ENCODE measurements at places on chromosomes 6 and 20.

DNA sequence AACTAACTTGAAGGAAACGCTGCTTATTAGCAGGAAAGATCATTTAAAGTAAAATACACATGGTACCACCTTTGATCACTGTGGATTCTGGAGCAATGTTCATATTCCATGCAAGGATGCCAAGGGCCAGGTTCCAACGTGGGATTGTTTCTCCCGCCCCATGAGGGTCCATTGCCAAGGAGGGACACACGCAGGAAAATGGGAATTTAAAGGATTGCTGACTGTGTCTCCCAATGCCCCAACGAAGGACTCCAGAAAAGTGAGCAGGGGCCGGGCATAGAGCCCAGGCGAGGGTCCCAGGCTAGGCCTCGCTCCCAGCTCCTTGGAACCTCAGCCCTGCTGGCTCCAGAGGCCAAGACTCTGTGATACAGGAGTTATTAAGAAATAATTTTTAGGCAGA is 111.2 kb downstream of the DACT2 start:
- DNase-seq = no peak

DNA sequence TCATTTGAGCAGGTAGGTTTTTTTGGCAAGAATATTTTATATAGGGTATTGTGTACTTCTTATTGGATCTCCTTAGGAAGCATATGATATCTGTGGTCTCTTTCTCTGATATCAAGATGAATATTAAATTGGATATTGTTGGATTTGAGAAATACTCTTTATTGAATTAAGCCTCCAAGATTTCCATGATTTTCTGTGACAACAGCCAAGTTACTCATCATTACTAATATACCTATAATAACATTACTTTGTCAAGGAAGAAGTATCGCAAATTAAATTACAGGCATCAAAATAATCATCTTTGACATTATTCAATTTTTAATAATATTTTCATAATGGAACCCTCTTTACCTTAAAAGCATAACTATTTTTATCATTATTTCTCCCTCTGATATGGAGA is 86.5 kb downstream of the TMEM200A start:
- DNase-seq = no peak

GRCh38 chr6:85754894-85755293 is 112.2 kb upstream of the SYNCRIP start:
- DNase-seq = no peak

DNA sequence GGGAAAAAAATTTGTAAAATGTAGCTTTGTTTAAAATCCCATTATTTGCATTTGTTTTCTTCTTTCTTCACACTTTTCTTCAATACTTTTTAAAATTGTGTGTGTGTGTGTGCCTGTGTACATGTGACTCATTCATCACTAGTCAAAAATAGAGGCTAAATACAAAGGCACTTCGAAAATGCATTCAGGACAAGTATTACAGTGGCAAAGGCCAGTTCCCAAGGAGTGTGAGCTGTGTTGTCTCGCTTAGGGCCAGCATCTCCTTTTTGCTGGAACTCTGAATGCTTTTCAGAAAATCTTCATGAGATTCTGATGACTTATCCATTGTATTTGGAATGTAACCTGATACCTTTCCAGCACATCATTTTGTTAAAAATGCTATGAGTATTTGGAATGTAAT is 288.5 kb upstream of the CNR1 start:
- no peak for DNase-seq

GRCh38 chr6:119791736-119792135 is 442.2 kb upstream of the MAN1A1 start:
- no peak for DNase-seq

- no peak for DNase-seq
These were observed 158.4 kb downstream of the ZDHHC14 start for GRCh38 chr6:157539421-157539822.

- no peak for DNase-seq
These were observed 41.1 kb upstream of the OSTM1 start for GRCh38 chr6:108115598-108116058.

DNA sequence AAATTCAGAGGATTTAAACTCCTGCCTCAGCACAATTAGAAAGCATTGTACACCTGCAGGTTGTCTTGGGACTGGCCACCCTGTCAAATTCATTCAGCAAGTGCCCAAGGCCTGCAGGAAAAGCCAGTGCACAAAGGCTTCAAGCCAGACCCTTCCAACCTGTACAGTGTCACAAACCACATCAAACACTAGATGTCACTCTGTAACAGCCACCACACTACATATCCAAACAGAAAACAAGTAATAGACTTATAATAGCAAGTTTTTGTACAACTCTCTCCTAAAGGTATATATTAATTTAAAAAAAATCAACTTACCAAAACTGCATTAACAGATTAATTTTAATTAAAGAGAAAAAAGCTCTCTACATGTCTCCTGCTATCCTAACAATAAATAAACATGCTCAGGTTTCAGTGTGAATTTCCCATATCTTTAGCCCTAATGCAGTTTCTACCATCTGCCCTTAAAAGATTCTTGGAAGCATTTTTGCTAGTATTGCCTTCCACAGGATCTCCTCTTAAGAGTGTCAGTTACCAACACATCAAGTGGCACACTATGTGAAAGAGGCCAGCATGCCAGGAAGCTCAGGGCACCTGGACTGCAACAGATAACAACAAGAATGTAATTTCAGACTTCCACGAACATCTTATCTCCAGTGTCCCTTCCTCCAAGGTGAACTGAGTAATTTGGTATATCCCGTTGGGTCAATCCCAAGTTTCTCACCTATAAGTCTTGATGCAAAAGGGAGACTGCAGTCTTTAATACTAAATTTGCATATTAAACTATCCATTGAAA is 47.5 kb downstream of the RALGAPA2 start:
- DNase-seq = no peak

- DNase-seq = no peak
These were observed 161.7 kb upstream of the BMP5 start for GRCh38 chr6:56036916-56037600.

DNA sequence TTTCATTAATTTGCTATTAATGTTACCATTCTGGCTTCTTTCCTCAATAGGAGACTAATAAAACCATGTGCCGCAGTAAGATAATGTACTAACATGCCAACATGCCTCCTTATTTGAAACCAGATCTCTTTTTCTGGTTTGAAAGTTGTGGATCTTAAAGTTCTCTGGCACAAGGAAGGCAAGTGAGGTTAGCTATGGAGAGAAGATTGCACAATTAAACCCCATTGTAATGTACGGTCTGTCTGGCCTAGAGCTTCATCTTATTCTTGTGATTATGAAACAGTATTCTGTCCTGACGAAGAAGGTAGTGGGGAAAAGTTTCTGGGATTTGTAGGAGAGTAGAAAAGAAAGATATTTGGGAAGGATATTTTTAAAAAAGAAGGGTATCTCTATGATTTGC is 68.4 kb downstream of the EYA4 start:
- no peak for DNase-seq

GRCh38 chr20:52975029-52975732 is 3.0 kb downstream of the TSHZ2 start:
- DNase-seq = no peak

- no peak for DNase-seq
These were observed 17.9 kb downstream of the BPHL start for GRCh38 chr6:3136292-3137011.

- DNase-seq = no peak
These were observed 59.5 kb downstream of the ID4 start for GRCh38 chr6:19896693-19897010.

- DNase-seq = no peak
These were observed 131.9 kb upstream of the BACH2 start for GRCh38 chr6:90428514-90428913.

- no peak for DNase-seq
These were observed 190.3 kb downstream of the LINC00237 start for GRCh38 chr20:20915844-20916243.

- DNase-seq = no peak
These were observed 33.9 kb upstream of the FAM83D start for GRCh38 chr20:38892091-38892981.

GRCh38 chr20:36483209-36483918 is 58.0 kb upstream of the MYL9 start:
- DNase-seq = no peak

DNA sequence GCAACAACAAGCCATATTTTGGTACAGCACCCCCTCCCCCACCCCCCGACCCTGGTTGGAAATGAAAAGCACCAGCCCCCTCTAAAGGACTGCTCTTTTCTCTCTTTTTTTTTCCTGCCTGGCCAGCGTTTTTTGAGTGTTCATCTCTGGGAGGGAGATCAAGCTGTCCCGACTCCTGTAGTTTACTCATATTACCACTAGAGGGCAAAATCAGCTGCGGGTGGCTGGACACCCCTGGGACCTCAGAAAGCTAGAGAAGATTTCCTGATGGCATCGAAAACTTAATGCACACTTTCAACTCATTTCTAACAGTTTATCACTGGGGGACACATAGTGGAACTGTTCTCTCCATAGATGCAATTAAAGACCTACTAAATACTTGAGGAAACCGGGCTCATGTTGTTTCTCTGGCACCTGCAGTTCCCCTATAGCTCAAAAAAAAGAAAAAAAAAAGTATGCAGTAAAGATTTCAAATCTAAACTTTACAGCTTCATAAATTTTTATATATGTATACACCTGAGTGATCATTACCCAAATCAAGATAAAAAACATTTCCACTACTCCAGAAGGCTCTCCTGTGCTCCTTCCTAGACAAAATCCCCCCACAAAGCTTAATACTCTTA is 24.4 kb downstream of the CNBD2 start:
- DNase-seq = no peak

DNA sequence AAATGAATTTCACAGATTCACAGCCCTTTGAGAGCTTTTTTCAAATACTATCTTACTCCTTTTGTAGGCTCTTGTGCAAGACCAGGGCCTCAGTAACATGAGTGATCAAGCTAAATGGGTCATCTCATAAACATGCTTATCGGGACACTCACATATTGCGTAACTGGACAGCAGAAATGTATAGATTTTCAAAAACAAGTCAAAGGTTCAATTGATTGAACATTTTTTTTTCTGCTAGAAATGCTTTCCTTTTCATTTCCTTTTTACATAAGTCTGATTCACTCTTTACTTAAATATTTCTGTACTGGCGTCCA is 8.7 kb upstream of the SALL4 start:
- peak; percentile 30 for DNase-seq

All from RWPE2 (cell line).